Anterior cingulate cortex (tissue), 58 donors: ENCODE measurements at places on chromosomes 12 and 14.

DNA sequence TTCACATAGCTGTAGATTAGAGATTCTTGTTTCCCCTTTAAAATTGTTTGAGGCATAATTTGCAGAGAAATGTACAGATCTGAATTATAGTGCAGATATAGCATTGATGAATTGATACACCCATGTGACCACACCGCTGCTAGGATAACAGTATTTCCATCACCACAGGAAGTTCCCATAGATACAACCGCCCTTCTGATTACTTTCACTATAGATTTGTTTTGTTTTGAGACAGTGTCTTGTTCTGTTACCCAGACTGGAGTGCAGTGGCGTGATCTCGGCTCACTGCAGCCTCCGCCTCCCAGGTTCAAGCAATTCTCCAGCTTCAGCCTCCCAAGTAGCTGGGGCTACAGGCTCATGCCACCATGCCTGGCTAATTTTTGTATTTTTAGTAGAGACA is 8.8 kb upstream of the ASPG start:
- no peak for DNase-seq

DNA sequence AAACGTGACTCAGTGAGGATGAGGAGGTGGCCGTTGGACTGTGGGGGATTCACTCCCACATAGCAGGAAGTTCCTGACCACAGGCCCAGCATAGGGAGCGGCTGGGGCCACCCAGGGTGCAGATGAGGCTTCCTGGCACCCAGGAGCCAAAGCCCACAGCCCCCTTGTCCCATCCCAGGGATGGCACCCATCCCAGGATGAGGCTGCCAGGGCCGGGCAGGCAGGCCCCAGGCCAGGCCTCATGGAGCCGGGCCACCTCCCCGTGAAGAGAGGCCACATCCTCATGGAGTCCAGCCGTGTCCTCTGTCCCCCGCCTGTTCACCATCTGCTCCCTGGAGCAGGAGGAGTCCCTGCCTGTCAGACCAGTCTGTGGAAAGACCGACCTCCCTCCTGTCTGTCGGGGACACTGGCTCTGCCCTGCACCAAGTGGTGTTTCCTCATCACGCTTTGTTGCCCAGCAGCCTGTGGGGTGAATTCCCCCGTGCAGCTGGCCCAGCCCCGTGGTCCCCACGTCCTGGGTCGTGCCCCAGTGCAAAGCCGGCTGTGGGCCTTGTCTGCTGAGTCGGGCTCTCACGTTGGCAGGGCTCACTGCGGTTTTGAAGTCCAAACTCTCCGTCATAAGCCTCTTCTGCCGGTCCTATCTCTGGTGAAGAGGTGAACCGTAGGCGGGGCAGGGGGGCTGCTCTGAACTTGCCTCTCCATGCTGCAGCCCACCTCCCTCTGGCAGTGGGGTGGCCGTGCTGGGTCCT is 24.5 kb downstream of the MMP17 start:
- DNase-seq, result no peak

GRCh38 chr12:4615667-4616066 is 33.2 kb downstream of the AKAP3 start:
- no peak for DNase-seq

DNA sequence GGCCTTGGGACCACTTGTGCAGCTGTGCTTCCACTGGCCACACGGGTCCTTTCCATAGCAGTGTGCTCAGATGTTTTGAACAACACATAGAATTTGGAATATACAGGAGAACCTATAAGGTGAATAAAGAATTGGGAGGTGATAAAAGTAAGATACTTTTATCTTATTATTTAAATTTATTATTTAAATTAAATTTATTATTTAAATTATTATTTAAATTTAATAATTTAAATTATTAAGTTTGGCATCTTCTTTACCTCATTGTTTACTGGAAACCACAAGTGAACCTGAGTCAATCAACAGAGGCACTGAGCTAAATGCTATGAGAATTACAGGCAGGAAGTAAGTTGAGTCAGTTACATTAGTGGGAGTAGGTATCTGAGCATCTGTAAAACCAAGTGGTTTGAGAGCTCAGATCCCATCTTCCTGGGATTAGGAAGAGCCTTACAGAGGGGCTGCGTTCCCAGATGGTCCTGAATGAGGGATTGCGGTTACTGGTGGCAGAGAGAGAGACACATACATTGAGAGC is 103.1 kb downstream of the ESR2 start:
- DNase-seq, result no peak

DNA sequence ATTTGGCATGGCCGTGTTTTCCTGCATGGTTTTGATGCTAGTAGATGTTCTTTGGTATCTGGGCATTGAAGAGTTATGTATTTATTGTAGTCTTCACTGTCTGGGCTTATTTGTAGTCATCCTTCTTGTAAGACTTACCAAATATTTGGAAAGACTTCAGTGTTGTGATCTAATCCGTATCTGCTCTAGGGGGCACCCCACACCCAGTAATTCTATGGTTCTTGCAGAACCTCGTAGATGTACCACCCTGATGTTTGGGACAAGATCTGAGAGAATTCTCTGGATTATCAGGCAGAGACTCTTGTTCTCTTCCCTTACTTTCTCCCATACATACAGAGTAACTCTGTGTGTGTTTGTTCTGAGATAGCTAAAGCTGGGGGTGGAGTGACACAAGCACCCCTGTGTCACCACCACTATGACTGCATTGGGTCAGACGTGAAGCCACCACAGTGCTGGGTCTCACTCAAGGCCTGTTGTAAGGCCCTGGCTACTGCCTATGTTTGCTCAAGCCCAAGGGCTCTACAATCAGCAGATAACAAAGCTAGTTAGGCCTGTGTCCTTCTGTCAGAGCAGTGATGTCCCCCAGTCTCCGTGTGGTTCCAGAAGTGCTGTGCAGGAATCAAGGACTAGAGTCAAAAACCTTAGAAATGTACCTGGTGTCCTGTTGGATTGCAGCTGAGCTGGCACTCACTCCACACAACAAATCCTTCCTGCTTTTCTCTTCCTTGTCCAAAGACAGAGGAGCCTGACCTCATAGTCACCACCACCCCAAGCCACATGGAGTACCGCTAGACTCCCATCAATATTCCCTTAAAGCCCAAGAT is 9.6 kb downstream of the RDH16 start:
- DNase-seq, result no peak

DNA sequence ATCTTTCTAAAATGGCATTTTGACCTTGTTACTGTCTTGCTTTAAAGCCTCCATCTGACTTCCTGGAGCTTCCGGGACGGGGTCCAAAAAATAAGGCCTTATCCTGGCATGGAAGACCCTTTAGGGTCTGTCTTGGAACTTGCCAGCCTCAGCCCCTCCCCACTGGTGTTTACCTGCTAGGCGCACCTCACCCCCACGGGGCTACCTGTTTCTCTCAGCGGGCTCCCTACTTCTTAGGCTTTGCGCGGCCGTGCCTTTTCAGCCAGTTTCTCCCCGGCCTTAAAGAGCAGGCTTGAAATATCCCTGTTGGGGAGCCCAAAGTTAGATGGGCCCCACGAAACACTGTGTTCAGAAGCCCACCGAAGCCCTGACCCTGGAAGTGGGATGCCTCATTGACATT is 5.1 kb downstream of the RTL1 start:
- no peak for DNase-seq

DNA sequence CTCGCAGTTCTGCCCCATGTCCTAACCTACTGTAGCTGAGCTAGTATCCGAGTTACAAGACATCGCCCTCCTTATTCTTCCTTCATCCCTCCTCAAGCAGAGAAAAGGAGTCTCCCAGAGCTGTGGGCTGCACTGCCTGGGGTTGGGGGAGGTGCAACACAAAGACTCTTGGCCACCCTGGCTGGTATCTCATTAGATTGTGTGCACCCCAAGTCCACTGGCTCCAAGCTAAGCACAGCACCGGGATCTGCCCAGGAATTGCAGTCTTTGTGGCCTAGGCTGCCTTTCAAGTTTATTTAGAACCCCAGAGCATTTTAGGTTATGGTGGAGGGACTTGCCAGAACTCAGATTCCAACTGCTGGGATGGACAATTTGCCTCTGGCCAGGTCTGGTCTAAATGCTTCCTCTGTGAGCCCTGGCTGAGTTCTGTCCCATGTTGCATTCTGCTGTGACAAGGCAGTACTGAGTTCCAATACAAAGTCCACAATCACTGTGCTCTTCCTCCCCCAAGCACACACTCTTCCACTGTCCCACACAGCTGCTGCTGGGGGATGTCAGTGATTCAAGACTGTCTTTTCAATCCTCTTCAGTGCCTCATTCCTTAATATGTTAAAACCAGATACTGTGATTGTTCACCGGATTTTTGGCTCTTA is 169.6 kb upstream of the CLEC14A start:
- no peak for DNase-seq

DNA sequence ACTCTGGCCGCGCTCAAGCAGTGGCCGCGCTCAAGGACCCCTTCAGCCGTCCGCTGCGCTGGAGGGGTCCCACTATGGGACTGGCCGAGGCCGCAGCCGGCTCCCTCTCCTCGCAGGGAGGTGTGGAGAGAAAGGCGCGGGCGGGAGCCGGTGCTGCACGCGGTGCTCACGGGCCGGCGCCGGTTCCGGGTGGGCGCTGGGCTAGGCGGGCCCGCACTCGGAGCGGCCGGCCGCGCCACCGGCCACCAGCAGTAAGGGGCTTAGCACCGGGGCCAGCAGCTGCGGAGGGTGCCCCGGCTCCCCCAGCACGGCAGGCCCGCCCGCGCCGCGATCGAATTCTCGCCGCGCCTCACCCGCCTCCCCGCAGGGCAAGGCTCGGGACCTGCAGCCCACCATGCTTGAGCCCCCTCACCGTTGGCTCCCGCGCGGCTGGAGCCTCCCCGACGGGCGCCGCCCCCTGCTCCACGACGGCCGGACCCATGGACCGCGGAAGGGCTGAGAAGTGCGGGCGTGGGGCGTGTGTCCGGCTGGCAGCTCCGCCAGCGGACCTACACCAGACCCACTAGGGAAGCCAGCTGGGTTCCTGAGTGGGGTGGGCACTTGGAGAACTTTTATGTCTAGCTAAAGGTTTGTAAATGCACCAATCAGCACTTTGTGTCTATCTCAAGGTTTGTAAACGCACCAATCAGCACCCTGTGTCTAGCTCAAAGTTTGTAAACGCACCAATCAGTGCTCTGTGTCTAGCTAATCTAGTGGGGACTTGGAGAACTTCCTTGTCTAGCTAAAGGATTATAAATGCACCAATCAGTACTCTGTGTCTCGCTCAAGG is 49.5 kb downstream of the KLHL28 start:
- DNase-seq, result no peak

DNA sequence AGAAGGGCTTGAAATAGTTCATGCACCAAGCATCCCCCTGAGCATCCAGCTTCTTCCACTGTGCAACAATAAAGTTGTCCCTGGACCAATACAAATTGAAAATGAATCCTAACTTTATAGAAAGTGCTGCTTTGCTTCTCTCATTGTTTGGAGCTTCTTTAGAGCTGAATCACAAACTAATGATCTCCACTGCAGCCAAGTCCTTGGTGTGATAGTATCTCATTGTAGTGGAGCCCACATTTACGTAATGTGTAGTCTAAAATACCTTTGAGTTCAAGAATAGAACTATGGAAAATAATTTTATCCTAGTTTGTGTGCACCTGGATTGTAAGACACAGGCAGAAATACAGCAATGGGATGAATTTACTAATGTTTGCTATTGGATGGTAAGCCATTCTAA is 319.9 kb downstream of the EGLN3 start:
- DNase-seq, result no peak

DNA sequence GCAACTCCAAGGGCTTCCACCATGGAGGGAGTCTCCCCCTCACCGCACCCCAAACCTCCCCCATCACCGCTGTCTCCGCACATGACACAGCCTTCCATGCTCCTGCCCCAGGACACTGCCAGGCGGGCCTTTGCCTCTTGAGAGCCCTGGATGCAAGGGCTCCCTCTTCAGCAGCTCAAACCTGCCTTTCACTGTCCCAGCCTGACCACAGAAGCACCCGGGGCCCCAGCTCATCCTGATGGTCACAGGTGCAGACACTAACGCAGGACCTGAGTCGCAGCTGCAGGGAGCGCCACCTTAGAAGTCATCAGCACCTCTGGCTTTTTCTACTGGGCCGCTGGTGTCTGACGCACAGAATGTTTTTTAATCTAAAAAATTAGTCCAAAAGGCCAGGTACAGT is 54.0 kb downstream of the SYNE3 start:
- DNase-seq, result no peak

- DNase-seq, result no peak
These were observed 751 bp downstream of the GDF11 start for GRCh38 chr12:55743406-55744339.

DNA sequence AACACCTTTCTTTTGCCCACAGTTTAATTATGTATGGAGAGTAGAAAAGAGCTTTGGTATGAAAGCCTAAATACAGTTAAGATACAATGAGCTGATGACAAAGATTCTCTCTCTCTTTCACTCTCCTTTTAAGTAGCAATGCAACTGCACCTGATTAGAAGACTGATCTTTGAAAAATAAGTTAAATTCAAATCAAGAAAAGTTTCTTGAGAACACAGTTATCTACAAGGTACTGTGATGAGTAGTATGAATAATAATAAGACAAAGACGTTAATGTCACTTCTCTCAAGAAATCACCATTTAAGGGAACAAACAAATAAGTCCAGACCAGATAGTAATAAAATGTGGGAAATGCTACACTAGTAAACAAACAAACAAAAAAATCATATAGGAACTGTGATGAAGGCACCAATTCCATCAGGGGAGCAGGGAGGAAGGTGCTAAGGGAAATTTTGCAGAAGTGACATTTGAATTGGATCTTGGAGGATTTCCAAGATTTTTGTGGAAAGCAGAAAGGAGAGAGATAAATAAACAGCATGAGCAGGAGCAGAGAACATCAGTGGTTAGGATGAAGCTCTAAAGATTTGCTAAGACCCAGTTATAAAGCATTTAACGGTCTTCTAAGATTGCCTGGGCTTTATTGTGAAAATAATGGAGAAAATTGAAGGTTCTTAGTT is 65.2 kb upstream of the STK38L start:
- no peak for DNase-seq

GRCh38 chr14:35940291-35940690 is 114.2 kb downstream of the BRMS1L start:
- DNase-seq, result no peak

GRCh38 chr14:104633276-104634137 is 28.9 kb upstream of the TMEM179 start:
- peak; percentile 60 for DNase-seq

- DNase-seq, result peak; percentile 25
These were observed 603 bp downstream of the PABPN1 start for GRCh38 chr14:23321572-23322547.

GRCh38 chr12:57657744-57658143 is 24.7 kb upstream of the B4GALNT1 start:
- no peak for DNase-seq

- no peak for DNase-seq
These were observed 109.2 kb downstream of the ATXN7L3B start for GRCh38 chr12:74646831-74647230.

DNA sequence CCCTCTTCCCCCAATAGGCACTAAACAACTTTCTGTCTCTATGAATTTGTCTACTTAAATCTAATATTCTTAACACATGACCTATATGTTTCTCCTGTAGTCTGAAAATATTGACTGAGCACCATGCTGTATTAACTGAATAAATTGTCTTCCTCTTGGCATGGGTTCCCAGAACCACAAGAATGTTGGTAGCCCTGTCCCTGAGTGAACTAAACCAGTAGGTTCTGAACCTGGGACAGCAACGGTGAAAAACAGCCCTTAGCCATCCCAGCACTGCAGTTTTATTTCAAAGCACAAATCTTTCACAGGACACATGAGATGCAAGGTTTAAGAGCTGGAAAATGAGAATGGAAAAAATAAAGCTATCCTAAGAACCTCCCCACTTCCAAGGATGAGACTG is 20.4 kb upstream of the HSP90B1 start:
- DNase-seq, result no peak
